T-helper 1 cell treated with Interleukin-12 subunit alpha and Interleukin-12 subunit beta and Interleukin-4 antibody, amounts not matched to agents 30 ng/mL and 1 ng/mL, for 36 hours (primary cell): ENCODE measurements at places on chromosomes 6 and 20. TPM values are rescaled to one million over a fixed set of nuclear protein-coding genes. Genes with fewer than 3 reads are reported as not detected.

The RUNX2 gene
- 12.7 and 14.6 TPM in 2 replicates for total RNA-seq

The STAU1 gene
- 53.9 and 57.1 TPM in 2 replicates for total RNA-seq

The FBXL4 gene
- 9.6 and 10.6 TPM in 2 replicates for total RNA-seq

The GJA10 gene
- 0.15 and 0.22 TPM in 2 replicates for total RNA-seq

The SLC22A7 gene
- not detected in 2 replicates for total RNA-seq

The HLA-DMB gene
- total RNA-seq: 15.9 and 19.2 TPM in 2 replicates

The SUMO4 gene
- total RNA-seq: 17.3 and 18.7 TPM in 2 replicates

The JAG1 gene
- total RNA-seq: 0.12 and 0.88 TPM in 2 replicates

The SLC25A27 gene
- total RNA-seq: not detected in 2 replicates

The BCAS4 gene
- total RNA-seq: 7.2 and 7.6 TPM in 2 replicates

The SPEF1 gene
- total RNA-seq: 0.12 TPM in 1 of 2 replicates, not detected in the other

The TMEM30A gene
- 112 and 117 TPM in 2 replicates for total RNA-seq

The C6orf52 gene
- total RNA-seq: 1.5 and 2.0 TPM in 2 replicates

The MAFB gene
- 0.12 and 0.17 TPM in 2 replicates for total RNA-seq

The FAM210B gene
- 5.9 and 6.3 TPM in 2 replicates for total RNA-seq

The PAK5 gene
- total RNA-seq: not detected in 2 replicates

The DEFB115 gene
- total RNA-seq: not detected in 2 replicates

The C4B gene
- total RNA-seq: 4.2 and 4.6 TPM in 2 replicates

The SPATS1 gene
- total RNA-seq: not detected in 2 replicates

The ARFGAP1 gene
- 93.8 and 94.1 TPM in 2 replicates for total RNA-seq

The APMAP gene
- 46.2 and 47.3 TPM in 2 replicates for total RNA-seq

The CNKSR3 gene
- not detected in 2 replicates for total RNA-seq

The PRSS16 gene
- 0.25 and 0.54 TPM in 2 replicates for total RNA-seq

The TREML4 gene
- total RNA-seq: not detected in 2 replicates

The TPBG gene
- 0.05 TPM in 1 of 2 replicates, not detected in the other for total RNA-seq

The PLA2G7 gene
- total RNA-seq: not detected in 2 replicates

The ZFP57 gene
- 2.6 and 3.1 TPM in 2 replicates for total RNA-seq

The PRR18 gene
- total RNA-seq: not detected in 2 replicates

The SOX18 gene
- total RNA-seq: 1.8 and 2.2 TPM in 2 replicates

The CGAS gene
- 52.5 and 56.2 TPM in 2 replicates for total RNA-seq

The PRDM13 gene
- total RNA-seq: not detected in 2 replicates

The HLA-DQB1 gene
- 20.1 and 27.5 TPM in 2 replicates for total RNA-seq

The SMLR1 gene
- total RNA-seq: not detected in 2 replicates

The ARID1B gene
- total RNA-seq: 83.8 and 93.8 TPM in 2 replicates

The C6orf58 gene
- not detected in 2 replicates for total RNA-seq

The ENPP5 gene
- not detected in 2 replicates for total RNA-seq

The ZNF292 gene
- total RNA-seq: 54.9 and 59.2 TPM in 2 replicates

The FGD2 gene
- 5.6 and 7.6 TPM in 2 replicates for total RNA-seq

The SLC12A5 gene
- 0.49 and 0.88 TPM in 2 replicates for total RNA-seq

The PDYN gene
- total RNA-seq: not detected in 2 replicates

The EPHA7 gene
- not detected in 2 replicates for total RNA-seq

The TXNDC5 gene
- 62.5 and 65.4 TPM in 2 replicates for total RNA-seq
